Liver (tissue), 10 donors: ENCODE measurements at places on chromosomes 4 and X.

GRCh38 chr4:140116442-140117104, 37.4 kb downstream of the MAML3 start:
- no peak for DNase-seq

- DNase-seq, result no peak
Observed at GRCh38 chrX:24055043-24055356, 244 bp downstream of the EIF2S3 start.

GRCh38 chr4:40850496-40850895, 100.7 kb downstream of the NSUN7 start:
- DNase-seq, result no peak

DNA sequence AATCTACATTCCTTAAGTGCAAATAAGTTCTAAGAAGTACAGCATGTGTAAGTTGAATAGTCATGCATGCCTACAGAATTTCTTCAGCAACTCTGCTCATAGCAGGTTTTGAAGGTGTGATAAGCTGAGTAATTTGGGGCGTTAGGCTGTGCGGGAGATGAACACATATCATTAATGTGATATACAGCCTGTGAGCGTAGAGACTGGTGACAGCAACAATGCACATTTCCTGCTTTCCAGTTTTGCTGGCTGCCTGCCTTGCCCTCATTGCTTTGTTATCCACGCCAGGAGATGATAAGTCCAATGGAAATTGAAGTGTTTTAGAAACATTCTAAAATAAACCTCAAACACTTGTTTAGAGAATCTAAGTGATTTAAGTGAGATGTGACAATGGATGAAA, 1709.4 kb downstream of the ARAP2 start:
- no peak for DNase-seq

- no peak for DNase-seq
Observed at GRCh38 chr4:56375458-56375857, 11.8 kb downstream of the AASDH start.

GRCh38 chrX:23389196-23389792, 54.6 kb downstream of the PTCHD1 start:
- DNase-seq, result no peak

DNA sequence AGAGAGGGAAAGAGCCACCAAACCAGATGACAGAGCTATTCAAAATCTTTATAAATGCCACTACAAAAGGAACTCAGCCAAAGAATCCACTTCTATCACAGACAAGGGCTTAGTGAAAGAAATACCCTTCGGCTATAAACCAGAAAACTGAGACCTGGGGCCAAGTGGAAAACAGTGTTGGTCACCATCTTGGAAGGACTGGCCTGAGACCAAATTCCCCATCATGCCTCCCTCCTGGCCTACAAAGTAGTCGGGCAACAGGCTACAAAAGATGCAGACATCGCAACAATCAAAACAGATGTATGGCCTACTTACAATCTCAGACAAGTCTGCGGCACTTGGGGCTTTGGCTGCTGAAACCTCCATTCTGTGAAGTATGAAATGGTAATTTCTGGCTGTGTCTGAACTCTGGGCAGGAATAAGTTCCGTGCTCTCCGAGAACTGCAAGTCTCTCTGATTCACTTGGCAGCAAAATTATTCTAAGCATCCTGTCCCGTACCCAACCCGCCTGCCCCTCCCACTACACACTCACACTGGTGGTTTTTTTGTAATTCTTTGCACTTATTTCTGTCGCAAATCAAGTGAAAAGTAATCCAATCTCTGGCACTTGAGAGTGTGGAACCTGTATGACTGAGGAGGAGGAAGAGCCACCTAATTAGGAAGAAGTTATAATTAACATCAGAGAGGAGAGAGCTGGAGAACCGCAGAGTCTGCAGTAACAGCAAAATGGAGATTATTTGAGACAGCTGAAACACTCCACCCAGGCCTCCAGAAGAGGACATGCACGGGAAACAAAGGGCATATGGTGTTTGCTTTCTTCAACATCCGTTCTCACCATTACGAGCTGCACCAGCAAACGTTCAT, 87.8 kb downstream of the SH3KBP1 start:
- DNase-seq, result no peak

- no peak for DNase-seq
Observed at GRCh38 chr4:25560605-25561004, 95.0 kb upstream of the SLC34A2 start.

- DNase-seq, result no peak
Observed at GRCh38 chrX:8845469-8845868, 44.3 kb upstream of the FAM9A start.

- DNase-seq, result no peak
Observed at GRCh38 chr4:82230306-82230705, 143.5 kb downstream of the HNRNPD start.

- DNase-seq, result no peak
Observed at GRCh38 chr4:104811727-104812126, 317.0 kb upstream of the CXXC4 start.

- DNase-seq, result no peak
Observed at GRCh38 chr4:87086143-87086805, 134.1 kb downstream of the KLHL8 start.

DNA sequence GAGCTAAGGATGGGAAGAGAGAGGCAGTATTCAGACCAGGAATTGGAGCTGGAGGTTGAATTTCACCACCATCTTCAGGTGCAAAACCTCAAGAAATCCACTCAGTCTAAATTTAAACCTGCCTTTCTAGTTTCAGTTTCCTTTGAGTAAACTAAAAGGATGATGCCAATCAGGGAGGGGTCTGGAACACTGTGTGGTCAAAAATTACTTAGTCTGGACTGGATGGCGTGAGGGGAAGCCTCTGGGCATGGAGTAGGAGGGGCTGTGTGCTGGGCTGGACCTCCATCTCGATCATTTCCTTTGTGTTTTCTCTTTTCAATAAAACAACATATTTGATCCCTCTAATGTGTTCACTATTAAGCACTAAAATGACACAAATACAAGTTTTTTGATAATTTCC, 120.1 kb downstream of the GC start:
- DNase-seq, result no peak

GRCh38 chr4:94588896-94589693, 137.4 kb downstream of the PDLIM5 start:
- DNase-seq, result no peak

- no peak for DNase-seq
Observed at GRCh38 chr4:99825272-99825671, 8.6 kb downstream of the DAPP1 start.

- DNase-seq, result no peak
Observed at GRCh38 chr4:72119946-72120345, 88.1 kb downstream of the NPFFR2 start.

GRCh38 chr4:58119298-58119697, 1009.1 kb upstream of the IGFBP7 start:
- no peak for DNase-seq

GRCh38 chr4:53511014-53511413, 80.3 kb downstream of the LNX1 start:
- DNase-seq, result no peak

DNA sequence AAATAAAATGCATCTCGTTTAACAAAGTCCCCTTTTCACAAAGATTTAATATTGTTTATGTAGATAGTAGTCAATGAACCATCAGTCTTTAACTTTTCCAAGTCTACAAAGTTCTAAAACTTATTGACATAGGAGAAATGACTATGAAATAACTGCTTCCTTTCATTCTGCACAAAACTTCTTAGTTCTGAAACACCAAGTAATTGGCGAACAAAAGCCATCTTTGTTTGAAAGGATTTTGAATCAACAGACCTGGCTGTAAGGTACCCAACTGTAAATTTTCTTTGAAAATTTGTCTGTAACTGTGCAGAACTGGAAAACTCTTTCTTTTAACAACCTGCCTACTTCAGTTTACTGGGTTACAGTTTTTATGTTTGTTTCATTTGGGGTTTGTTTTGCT, 25.9 kb downstream of the LEF1 start:
- DNase-seq, result no peak

GRCh38 chr4:158821228-158821971, 52.6 kb downstream of the FNIP2 start:
- no peak for DNase-seq

GRCh38 chrX:107654872-107655761, 26.8 kb downstream of the PRPS1 start:
- DNase-seq, result peak; percentile 53

DNA sequence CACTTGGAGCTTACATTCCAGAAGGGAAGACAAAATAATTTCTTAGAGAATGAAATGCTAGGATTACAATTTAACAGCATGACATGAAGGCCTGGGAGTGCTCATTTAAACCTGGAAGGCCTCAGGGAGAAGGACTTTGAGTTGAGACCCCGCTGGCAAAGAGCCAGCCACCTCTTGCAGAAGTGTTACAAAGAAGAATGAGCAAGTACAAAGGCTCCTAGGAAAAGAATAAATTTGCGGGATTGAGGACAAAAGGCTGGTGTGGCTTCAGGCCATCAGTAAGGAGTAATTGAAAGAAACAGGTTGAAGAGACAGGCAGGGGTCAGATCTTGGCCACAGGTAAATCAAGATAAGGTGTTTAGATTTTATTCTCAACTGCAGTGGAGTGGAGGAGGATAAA, 3.1 kb upstream of the ELOVL6 start:
- no peak for DNase-seq

GRCh38 chr4:40909363-40909876, 159.7 kb downstream of the NSUN7 start:
- no peak for DNase-seq

- no peak for DNase-seq
Observed at GRCh38 chr4:36439556-36439955, 158.1 kb downstream of the DTHD1 start.

- no peak for DNase-seq
Observed at GRCh38 chrX:47222751-47223350, 4.4 kb downstream of the CDK16 start.

- no peak for DNase-seq
Observed at GRCh38 chr4:112147697-112148096, 2.4 kb downstream of the FAM241A start.

- DNase-seq, result no peak
Observed at GRCh38 chr4:87901422-87901992, 68.7 kb downstream of the MEPE start.

DNA sequence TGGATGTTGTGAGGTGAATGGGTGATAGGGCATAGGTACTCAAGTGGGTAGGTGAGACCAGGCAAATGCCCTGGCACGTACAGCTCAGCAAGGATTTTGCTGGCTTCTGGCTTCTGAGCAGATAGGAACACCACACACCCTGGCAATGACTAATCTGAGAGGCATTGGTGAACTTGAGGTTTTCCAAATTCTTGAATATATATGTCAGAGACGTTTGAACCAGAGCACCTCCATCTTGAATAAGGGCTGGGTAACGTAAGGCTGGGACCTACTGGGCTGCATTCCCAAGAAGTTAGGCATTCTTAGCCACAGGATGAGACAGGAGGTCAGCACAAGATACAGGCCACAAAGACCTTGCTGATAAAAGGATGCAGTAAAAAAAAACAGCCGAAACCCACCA, 204.5 kb downstream of the NLGN4X start:
- no peak for DNase-seq

- DNase-seq, result no peak
Observed at GRCh38 chr4:61149278-61149677, 50.8 kb upstream of the ADGRL3 start.

GRCh38 chr4:38662522-38663089, 1.4 kb upstream of the KLF3 start:
- no peak for DNase-seq

DNA sequence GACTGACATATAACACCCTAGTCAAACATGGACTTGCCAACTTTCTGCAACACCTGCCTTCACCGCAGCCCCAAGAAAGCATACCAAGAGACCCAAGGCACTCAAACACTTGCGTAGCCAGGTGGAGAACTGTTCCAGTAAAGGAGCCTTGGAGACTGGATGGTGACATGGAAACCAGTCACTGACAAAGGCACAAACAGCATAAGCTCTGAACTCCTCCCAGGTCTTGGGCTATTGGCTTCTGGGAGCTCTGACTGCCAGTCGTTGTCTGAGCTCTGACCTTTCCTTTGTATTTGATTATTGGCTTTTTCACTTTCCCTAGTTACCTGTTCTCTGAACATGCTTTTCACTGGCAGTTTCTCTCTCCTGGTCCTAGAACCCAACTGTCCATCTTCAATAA, 38.3 kb downstream of the ARAP2 start:
- DNase-seq, result no peak

- DNase-seq, result no peak
Observed at GRCh38 chrX:19178402-19178801, 56.1 kb upstream of the ADGRG2 start.

DNA sequence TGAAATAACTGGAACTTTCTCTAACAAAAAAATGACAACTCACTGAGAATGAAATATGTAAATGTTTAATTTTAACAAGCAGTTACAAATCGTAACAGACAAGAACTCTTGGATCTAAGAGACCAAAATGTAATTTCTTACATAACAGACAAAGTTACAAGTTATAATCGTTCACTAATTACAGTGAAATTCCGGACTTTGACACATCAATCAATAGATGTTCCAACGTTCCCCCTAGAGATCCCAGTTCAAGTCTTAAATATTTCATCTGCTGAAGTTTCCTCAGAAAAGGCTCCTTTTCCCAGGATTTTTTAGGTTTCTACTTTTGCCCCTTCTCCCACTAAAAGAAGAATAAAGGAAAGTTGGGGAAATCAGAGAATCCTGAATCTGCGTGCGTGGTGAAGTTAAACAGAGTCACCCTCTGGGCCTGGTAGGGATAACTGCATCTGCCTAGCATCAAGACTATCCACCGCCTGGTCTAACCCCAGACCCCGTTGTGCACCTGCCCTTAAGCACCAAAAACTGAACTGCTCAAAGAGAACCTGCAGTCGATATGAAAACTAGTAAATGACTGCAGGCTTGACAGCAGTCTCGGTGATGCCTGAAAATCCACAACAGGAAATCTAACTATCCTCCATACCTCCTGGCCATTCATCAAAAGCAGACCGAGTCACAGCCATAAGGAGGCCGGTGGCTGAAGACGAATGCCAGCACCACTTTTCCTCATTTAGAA, 2.3 kb downstream of the IRF2 start:
- peak; percentile 48 for DNase-seq

DNA sequence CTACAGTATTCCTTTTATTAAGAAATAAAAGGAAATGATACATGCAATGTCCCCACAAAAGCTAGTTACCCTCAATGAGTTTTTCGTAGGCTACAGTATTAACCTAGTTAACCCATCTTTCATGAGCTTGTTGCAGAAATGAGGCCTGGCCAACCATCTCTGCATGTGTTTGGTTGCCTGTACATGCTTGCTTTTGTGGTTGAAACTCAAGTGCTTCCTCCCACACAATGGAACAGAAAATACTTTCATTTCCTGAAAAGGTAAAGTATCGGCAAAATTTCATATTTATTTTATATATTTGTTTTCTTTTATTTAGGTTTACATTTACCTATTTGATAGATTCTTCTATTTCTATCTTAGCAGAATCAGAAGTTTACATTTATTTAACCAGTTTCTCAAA, 214.6 kb upstream of the FAM241A start:
- no peak for DNase-seq

DNA sequence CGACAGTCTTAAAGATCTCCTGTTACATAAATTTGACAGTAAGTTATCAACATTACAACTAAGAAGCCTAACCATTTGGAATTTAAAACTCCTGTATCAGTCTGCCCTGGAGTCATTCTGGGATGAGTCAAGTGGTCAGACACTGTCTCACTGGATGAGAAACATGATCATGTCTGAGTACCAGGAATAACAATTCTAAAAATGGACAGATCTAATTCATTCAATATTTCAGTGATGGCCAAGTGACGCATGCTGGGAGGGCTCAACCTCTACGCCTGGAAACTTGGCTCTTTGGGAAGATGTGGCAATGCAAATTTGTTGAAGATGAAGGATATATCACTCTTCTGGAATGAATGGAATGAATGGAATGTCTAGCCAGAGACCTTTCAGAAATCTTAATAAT, 1427.2 kb downstream of the STIM2 start:
- DNase-seq, result no peak
